Non-pigmented ciliary epithelial cell (primary cell): ENCODE measurements at places on chromosomes 11 and 22.

DNA sequence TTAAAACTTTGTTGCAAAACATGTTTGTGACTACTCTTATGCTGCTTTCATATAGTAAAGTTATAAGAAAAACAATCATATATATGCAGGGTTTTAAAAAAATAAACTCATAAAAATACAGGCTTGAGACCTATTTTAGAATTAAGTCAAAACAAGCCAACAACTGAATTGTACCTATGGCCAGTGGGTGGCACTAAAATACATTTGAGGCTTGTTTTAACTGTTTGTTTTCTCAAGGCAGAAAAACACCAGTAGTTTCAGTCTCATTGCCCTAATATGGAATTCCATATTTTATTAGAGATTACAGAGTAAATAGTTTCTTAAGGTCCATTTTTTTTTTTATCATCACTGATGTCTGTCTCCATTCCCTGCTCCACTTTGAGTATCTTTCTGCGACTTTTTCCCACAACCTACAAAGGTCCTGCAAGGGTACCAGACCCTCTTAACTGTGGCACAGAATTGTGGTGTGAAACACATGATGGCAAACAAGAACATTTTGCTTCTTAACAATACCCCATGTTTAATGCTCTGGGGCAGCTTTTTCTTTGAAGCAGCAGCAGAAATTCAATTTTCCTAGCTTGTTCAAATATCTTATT is 8.5 kb upstream of the CCDC89 start:
- DNase-seq, result peak; percentile 30

DNA sequence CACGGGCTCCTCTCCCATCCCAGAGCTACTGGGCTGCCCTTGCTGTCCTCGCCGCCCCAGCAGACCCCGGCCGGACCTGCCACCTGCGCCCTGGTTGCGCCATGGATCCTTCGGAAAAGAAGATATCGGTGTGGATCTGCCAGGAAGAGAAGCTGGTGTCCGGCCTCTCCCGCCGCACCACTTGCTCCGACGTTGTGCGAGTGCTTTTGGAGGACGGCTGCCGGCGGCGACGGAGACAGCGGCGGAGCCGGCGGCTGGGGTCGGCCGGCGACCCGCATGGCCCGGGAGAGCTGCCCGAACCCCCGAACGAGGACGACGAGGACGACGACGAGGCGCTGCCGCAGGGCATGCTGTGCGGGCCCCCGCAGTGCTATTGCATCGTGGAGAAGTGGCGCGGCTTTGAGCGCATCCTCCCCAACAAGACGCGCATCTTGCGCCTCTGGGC is 382 bp downstream of the RASSF10 start:
- DNase-seq, result no peak

DNA sequence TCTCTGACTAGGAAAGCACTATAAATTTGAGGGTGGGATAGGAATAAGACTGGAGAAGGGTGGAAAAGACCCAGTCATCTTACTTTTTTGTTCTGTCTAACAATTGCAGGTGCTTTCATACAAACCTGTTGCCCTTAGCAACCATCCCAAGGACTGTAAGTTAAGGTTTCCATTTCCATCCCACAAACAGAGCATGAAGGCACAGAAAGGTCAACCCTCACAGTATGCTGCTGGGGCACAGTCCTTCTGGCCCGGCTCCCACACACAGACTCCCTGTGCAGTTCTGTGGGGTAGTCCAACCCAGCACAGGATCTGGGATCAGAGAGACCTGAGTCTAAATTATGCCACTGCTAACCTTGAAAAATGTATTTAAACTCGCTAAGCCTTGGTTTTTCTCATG is 38.4 kb upstream of the ETS1 start:
- no peak for DNase-seq

- DNase-seq, result no peak
Observed at GRCh38 chr11:119100246-119100970, 1.2 kb downstream of the DPAGT1 start.

GRCh38 chr22:22213231-22213630 is 31.4 kb upstream of the VPREB1 start:
- DNase-seq, result no peak

- DNase-seq, result no peak
Observed at GRCh38 chr11:129767827-129768226, 47.8 kb upstream of the TMEM45B start.

DNA sequence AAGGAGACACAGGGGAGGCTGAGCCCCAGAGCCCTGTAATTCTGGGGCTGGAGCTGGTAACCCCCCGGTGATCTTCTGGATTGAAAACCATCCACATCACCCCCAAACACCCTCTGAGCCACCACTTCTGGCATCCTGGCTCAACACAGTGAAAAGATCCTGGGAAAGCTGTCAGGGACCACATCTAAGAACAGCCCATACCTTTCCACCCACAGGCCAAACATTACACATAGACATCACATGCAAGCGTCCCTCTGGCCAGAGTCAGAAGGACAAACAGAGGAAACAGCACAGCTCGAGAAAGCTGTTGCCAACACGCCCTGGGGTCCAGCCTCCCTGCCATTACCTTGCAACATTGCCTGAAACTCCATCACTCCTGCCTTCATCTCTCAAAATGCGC is 469.5 kb downstream of the SOX6 start:
- no peak for DNase-seq

DNA sequence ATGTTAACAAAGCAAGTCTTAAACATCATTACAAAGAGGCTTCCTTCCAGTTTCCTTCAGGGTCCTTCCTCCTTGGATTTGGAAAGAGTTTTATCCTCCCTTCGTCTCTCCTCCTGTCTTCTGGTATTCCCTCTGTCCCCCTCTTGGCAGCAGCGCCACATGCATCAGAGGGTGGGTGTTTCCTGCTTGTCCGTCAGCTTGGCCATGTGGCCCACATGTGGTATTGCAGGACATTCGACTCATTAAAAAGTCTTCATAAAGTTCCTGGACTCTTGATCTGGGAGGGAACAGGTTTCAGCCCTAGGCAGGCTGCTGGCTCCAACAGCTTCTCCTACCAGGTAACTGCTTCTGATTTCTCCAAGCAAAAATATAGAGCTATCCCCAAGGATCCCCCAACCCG is 189.8 kb downstream of the CSNK2A3 start:
- DNase-seq, result no peak

GRCh38 chr11:1918436-1919315 is 827 bp upstream of the TNNT3 start:
- DNase-seq, result no peak

- DNase-seq, result no peak
Observed at GRCh38 chr11:125688066-125688465, 7.4 kb upstream of the ACRV1 start.

GRCh38 chr22:46653596-46653995 is 33.4 kb downstream of the GRAMD4 start:
- no peak for DNase-seq

GRCh38 chr11:125428486-125429173 is 67.4 kb downstream of the FEZ1 start:
- DNase-seq, result no peak

DNA sequence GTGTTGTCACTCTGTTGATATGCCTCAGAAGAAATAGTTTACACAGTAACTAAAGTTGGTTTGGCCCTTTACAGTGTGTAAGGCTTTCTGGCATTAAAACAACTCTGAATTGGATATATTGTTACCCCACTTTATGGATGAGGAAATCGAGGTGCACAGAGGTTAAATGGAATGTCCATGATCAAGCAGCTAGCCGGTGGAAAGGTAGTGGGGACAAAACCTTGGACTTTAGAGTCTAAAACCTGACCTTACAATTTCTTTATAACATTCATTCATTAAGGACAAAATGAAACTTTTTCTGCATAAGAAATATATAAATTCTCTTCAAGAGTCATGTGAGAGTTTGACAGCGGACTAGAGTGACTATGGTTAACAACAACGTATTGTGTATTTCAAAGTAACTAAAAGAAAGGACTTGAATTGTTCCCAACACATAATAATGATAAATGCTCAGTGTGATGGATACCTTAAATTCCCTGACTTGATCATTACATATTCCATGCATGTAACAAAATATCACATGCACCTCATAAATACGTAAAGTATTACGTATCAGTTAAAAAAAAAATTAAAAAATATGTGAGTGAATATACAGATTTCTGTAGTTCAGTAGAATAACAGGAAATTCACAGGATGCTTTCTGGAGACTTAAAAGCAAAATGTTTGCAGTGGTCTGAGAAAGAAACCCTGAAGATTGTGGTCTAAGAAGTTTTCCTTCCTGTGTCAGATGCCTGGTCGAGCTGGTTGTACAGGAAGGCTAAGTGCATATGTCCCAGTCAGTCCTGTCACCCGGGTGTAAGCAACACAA is 51.0 kb downstream of the TEAD1 start:
- DNase-seq, result no peak

DNA sequence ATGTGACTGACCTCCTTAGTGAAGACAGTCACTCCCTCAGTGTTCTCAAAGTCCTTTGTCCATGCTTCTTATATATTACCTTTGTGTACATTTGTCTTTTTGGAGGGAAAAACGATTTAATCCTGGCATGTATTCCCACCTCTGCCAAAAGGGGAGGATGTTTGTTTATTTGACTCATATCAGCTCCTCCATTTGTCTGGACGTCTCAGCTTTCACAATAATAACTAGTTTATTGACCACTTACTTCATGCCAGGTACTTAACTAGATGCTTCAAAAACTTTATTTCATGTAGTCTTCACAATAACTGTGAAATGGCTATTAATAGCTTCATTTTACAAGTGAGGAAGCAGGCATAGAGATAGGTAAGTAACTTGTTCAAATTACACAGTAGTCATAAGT is 5.3 kb downstream of the TBCEL start:
- no peak for DNase-seq

GRCh38 chr11:13105237-13105844 is 96.2 kb downstream of the RASSF10 start:
- DNase-seq, result no peak

DNA sequence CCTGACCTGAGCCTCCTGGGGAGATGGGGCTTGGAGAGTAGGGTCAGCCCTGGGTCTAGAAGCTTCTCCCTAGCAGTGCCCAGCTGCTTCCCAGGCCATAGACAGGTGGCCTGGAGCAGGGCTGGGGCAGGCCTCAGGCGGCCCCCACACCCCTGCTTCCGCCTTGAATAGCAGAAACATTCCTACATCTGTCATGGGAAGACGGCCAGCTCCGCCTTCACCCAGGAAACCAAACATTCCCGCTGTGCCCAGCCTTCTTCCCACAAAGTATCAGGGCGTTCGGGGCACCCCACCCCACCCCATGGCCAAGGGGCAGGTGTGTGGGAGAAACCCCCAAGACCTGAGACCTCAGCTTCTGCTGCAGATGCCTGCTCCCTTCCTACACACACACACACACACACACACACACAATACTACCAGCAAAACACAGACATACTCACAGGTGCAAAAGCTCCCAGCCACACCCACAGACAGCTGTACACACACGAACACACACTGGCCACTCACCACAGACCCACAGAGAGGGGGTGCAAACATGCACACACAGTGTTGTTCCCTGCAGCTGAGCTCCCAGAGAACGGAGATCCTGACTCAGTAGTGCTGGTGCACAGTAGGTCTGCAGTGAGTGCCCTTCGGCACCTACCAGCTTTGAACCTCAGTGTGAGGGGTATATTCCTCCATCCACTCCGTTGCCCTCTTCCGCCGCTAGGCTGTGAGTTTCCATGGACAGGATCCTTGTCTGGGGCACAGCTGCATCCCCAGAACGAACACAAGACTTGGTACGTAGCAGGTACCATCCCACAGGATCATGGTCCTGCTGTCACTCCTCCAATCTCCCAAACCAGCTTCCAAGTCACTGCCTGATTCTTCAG is 37.4 kb downstream of the PDGFB start:
- DNase-seq, result no peak

- no peak for DNase-seq
Observed at GRCh38 chr22:19960491-19961200, 19.0 kb upstream of the TXNRD2 start.

- no peak for DNase-seq
Observed at GRCh38 chr11:118660681-118661424, 18.6 kb downstream of the TREH start.

DNA sequence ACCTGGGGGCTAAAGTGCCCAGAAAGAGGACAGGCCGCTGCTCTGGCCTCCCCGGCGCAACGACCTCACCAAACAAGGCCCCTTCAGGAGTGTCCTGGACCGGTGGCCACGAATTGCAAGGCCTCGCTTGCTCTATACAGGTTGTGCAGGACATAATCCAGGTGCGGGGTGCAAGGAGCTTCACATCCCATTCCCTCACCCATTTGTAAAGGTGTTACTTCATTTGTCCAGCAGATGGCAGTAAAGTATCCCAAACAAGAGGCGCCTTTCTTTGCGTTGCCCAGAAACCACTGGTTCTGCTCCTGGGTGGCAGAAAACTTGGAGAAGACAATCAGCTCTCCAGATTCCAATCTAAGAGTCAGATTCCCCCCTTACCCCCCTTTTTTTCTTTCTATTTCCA is 35.9 kb upstream of the PRDM11 start:
- peak; percentile 27 for DNase-seq

- no peak for DNase-seq
Observed at GRCh38 chr11:14218728-14219127, 140.3 kb downstream of the RRAS2 start.

GRCh38 chr11:133778161-133778560 is 67.2 kb downstream of the SPATA19 start:
- no peak for DNase-seq

DNA sequence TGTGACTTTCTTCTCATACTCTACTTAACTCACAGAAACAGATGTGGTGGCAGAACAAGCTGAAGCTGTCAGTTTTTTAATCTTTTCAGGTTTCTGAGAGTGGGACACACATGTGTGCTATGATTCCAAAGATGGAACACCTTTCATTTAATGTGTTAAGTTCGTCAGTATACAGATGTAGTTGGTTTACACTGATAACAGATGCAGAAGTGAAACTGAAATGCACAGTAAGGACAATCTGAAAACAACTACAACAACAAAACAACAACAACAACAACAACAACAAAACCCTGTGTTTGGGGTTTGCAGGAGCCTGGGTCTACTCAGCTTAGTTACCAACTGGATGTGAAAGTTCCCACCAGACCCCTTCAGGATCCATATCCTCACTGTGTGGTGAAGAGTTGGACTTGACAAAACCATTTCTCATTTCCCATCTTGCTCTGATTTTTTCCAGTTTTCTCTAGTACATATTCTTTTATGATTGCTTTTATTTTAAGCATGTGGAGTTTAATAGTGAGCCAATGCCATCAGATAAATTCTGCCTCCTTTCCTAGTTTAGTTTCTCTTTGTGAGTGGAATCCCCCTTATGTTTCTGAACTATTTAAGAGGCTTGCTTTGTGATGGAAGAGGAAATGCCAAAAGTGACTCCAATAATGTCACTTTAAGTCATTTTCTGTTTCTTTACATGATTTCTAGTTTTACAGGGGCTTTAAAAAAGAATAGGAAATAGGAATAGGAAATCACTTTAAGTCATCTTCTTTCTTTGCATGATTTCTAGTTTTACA is 47.8 kb downstream of the ARHGAP42 start:
- DNase-seq, result no peak

- DNase-seq, result no peak
Observed at GRCh38 chr22:22865311-22866072, 22.1 kb upstream of the IGLL5 start.
